Skin of body (tissue), 3 donors: ENCODE measurements at places on chromosomes 5 and 9.

DNA sequence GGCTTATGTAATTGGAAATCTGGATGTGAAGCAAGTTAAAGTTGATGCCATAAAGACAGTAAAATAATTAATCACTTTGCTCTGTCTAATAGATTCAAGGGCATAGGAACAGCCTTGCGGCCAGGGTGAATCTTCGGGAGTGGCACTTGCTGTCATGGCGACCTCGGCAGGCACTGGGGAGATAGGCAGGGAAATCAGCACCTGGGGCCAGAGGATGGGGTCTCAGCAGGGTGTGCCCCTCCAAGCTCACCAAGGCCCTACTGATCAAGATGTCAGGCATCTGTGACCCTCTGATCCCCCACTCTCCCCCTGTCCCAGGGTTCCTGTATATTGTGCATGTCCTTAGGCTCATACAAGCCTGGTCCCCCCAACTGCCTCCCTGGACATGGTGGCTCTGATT, 187.3 kb downstream of the MELK start:
- DNase-seq = no peak

- DNase-seq = no peak
Observed at GRCh38 chr9:26735160-26735559, 157.4 kb downstream of the CAAP1 start.

DNA sequence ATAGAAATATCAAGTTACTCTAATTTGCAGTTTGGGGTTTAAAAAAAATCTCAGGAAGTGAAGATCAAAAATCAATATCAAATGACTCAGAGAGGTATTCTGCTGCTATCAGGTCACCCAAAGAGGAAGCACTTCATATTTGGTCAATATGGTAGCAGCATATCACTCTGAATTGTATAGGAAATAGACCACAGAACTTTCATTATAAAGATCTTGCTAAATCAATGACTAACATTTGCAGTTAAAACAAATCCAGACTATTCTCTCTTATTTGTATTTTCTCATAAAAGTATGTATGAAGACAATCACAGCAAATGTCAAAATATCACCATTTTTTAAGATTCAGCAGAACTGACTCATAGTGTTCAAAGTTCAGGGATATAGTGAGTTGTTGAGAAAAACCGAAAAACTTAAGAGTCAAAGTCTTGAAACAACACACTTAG, 105.8 kb upstream of the PCSK1 start:
- no peak for DNase-seq

GRCh38 chr5:126855266-126855665, 78.3 kb downstream of the LMNB1 start:
- no peak for DNase-seq

- no peak for DNase-seq
Observed at GRCh38 chr5:1330146-1330846, 14.6 kb downstream of the CLPTM1L start.

- peak; percentile 65 for DNase-seq
Observed at GRCh38 chr9:36401164-36401740, 1.2 kb upstream of the RNF38 start.
